ENCODE measurements at places on chromosomes 11 and 22.

DNA sequence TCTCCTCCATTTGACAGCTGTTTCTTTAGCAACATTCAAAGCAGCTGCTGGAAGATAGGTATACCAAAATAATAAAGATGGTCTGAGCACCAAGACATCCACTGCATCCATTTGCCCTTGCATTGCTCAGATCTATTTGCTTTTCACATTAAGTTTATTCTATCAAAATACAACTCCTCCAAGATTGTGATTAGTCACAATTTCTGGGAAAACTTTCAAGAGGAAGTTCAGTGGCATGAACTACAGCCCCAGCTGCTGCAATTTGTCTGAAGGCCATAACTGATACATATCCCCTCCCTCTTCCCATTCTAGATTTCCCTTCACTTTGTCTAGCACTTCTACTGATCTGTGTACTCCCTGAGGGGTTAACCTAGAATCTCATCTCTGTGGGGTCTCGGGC is 117.5 kb upstream of the CEP126 start:
- DNase-seq, result no peak

- peak; percentile 77 for DNase-seq
Measured at GRCh38 chr11:128179039-128179438, 408.3 kb downstream of the ETS1 start.

- DNase-seq, result no peak
Measured at GRCh38 chr11:23124996-23125395, 264.7 kb upstream of the CCDC179 start.

GRCh38 chr11:126716456-126717083 is 284.0 kb downstream of the KIRREL3 start:
- DNase-seq, result peak; percentile 15

DNA sequence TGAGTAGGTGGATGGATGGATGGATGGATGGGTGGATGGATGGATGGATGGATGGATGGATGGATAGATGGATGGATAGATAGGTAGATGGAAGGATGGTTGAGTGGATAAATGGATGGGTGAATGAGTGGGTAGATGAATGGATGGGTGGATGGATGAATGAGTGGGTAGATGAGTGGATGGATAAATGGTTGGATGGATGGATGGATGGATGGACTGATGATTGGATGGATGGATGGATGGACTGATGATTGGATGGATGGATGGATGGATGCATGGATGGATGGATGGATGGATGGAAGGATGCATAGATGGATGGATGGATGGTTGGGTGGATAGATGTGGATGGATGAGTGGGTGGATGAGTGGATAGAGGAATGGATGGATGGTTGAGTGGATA is 13.2 kb upstream of the SYT8 start:
- no peak for DNase-seq
